ENCODE measurements at places on chromosomes 7 and 10.

- ATAC-seq: no peak
Measured at GRCh38 chr7:121204537-121204936, 124.3 kb upstream of the WNT16 start.

DNA sequence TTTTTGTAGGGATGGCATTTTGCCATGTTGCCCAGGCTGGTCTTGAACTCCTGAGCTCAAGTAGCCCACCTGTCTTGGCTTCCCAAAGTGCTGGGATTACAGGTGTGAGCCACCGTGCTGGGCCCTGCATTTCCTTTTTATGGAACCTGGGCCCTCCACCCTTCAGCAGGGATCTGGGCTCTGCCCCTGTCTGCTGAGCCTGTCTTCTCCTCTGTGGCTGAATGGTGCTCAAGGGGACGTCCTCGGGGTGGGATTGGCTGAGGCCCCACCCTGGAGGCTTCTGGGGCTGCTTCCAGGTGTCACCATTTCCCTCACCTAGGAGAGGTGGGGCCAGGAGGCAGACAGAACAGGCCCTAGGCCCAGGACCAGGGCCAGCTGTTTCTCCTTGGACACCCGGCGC, 18.4 kb downstream of the FAM241B start:
- no peak for ATAC-seq

DNA sequence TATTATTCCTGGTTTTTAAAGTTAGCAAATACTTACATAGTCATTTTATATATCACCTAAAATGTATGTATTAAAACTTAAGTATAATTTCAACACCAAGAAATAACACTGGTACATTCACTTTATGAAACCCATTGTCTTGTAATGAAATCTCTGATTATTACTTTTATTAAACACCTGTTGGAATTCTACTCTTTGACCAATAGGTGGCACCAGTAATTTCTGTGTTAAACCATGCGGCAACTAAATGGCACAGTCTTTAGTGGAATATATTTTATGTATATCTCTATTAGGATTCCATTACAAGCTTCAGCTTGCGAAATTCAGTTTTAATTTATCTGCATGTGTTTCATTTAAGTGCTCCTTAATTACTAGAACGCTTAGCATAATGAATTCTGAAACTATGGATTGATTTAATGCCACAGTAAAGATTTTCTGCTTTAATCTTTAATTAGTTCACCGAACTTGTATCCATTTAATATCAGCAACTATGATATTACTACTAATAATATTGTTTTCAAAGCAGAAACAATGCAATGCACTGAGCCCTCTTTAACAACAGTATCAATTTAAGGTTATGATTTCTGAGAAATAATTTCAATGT, 181.3 kb downstream of the MAGI2 start:
- ATAC-seq: no peak

DNA sequence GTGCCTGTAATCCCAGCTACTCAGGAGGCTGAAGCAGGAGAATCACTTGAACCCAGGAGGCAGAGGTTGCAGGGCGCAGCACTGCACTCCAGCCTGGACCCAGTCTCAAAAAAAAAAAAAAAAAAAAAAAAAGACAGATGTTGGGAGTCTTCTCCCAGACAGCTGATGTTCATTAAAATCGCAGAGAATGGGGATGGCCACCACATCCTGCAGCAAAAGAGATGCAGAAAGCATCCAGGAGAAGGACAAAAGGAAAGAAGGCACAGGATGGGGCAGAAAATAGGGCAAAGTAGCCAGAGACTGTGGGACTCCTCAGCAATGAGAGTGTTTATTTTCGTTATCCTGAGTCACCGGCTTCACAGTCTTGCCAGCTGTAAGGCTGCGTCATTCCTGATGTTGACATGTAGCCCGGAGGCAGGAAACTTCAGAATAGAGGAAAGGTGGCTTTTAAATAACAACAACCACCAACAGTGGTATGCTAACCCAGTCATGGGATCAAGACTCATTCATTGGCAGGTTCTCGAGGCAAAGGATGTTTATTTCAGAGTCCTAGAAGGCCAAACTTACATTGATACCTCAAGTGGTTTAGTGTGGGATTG, 149.5 kb upstream of the SVIL start:
- no peak for ATAC-seq
